Stimulated activated CD4-positive, alpha-beta T cell treated with anti-CD3 and anti-CD28 coated beads, Interleukin-4, amount 100 ng/mL, for 48 hours (primary cell): ENCODE measurements at places on chromosomes 4 and X.

- no peak for DNase-seq
Observed at GRCh38 chr4:155339588-155339987, 37.2 kb downstream of the MAP9 start.

DNA sequence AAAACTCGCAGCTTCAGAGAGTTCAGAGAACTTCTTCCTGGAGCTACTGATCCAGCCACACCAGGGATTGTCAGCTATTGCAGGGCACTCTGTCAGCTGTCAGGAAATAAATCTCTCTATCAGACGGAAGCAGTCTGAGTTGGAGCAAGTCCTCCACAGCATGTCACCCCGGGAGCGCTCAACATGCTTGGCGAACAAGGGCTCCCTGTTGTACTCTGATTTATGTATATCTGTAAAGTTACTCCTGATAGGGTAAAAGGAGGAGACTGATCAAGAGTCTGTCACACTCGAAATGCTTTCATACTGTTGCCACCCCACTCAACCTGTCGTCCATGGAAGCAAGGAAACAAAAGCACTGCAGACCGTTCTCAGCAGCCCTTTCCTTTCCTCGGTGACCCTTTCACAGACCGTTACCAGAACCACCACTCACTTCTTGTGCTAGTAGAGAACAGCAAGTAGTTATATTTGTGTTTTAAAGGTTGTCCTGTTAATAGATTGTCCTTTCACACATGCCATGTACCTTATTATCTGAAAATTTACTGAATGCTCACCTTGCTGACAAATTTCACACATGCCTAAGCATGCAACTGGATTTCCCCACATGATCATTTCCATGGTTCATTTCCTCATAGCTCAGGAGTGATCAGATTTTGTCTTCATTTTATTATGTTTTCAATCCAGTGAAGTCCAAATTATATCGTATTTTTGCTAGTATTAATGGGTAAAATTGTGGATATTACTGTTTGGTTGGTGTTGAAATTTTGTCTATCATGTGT lies 2108.9 kb upstream of the TENM3 start:
- no peak for DNase-seq

GRCh38 chrX:2710041-2710840 lies 19.1 kb downstream of the CD99 start:
- peak; percentile 62 for DNase-seq

- DNase-seq: no peak
Observed at GRCh38 chr4:43457866-43458265, 565.4 kb downstream of the GRXCR1 start.

- no peak for DNase-seq
Observed at GRCh38 chr4:82909326-82909725, 8.8 kb downstream of the THAP9 start.

DNA sequence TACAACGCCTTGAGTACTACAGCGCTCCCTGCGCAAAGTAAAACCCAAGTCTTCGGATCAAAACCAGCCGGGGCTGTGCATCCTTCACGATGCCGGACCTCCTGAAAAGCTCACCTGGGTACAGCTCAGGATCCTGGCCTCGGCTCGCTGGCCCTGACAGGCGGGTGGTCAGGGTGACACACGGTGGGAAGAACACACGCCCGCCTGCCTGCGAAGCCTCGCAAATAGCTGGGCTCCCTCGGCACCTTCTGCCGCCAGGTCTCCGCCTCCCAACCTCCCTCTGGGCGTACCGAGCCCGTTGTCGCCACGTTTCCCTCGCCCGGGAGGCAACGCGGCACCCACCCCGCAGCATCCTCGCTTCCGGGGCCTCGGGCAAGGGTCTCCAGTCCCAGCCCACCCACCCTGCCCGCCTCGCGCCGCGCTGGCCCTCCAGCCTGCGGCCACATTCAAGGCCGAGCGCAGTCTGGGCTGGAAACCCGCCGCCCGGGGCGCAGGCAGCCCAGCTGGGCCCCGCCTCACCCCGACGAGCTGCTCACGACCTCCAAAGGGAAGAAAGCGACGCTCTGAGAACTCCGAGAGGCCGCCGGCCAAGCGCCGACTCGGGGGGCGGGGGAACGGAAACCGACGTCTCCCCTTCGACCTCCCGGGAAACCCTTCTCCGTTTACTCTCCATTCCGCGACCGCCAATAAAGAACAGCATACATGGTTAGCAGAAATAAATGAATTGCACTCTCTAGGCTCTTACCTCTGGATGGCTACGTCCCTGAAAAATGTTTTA lies 511 bp downstream of the PPM1K start:
- DNase-seq: peak; percentile 52

- no peak for DNase-seq
Observed at GRCh38 chrX:101164766-101165590, 54.6 kb upstream of the DRP2 start.

DNA sequence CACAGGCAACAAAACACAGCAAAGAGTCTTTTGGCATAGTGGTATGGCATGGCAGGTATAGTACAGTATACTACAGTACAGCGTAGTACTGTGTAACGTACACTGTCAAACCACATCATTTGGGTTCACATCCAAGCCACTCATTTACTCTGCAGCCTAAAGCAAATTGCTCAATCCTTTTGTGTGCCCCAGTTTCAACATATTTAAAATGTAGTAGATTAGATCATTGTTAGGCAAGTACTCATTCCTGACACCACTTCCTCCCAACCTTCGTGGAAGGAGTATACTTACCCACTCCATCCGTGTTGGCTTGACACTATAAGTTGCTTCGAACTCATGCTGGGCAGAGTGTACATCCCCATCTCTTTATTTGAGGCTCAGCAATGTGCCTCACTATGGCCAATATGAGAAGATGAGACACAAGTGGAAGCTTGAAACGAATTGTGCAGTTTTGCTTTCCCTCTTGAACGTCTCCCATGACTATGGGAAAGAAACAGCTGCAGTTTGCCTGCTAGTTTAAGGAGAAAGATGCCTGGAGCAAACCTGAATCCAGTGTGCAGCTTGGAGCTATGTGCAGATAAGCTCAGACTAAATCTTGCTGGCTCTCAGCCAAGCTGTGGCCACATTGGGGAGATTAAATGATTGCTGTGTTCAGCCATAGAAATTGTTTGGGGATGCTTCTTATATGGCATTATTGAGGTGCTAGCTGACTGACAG lies 85.7 kb upstream of the TBL1X start:
- DNase-seq: no peak

GRCh38 chrX:34491126-34491525 lies 166.0 kb downstream of the TMEM47 start:
- no peak for DNase-seq

DNA sequence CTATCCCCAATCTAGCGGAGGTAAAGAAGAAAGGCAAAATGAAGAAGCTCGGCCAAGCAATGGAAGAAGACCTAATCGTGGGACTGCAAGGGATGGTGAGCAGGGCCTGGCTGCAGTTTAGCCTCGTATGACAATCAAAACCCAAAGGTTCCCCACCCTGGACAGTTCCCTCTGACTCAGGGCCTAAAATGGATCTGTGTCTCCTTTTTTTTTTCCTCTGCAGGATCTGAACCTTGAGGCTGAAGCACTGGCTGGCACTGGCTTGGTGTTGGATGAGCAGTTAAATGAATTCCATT lies 986 bp downstream of the HDAC6 start:
- DNase-seq: no peak

DNA sequence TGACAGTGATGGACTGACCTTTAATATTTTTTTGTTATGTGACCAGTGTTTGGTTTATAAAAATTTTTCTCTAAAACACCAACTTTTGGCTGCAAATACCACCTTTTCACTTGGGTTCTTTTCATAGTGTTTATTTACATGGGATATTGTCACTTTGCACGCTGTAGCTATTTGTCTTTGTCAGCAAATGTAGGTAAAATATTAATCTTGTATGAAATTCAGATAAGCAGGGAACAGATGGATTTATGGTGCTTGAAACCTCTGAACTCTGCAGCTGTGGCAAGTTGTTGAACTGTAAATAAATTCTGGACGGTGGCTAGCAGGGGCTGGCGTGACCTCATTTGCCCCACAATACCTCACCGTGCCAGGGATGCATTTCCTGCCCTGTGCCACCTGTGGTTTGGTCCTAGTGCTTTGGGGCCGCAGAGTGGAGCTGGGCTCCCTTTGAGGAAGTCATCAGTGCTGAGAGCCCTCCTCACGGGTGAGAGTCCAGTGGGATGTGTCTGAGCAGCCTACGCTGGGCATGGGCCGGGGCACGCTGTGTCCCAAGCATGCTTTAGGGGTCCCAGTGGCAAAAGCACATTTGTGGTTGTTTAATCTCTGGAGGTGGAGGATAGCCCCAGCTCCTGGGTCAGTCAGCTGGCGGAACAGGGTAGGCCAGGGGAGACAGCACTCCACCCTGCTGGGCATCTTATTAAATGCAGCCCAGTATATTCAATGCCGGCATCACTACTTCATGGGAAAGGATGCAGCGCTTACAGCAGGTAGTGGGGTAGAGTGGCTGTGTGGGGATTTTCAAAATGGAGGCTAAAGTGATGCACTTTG lies 108.6 kb downstream of the TBL1X start:
- DNase-seq: no peak

- DNase-seq: no peak
Observed at GRCh38 chrX:78331708-78332107, 4.3 kb upstream of the CYSLTR1 start.

- peak; percentile 64 for DNase-seq
Observed at GRCh38 chrX:47581731-47582647, at the start of gene TIMP1. TSS of gene TIMP1 (plus strand) at chrX:47582436. CDS start at chrX:47583416, 980 bp downstream.

- no peak for DNase-seq
Observed at GRCh38 chr4:102345795-102346100, 466 bp upstream of the SLC39A8 start.

GRCh38 chrX:114162068-114162735 lies 421.7 kb upstream of the HTR2C start:
- DNase-seq: no peak

DNA sequence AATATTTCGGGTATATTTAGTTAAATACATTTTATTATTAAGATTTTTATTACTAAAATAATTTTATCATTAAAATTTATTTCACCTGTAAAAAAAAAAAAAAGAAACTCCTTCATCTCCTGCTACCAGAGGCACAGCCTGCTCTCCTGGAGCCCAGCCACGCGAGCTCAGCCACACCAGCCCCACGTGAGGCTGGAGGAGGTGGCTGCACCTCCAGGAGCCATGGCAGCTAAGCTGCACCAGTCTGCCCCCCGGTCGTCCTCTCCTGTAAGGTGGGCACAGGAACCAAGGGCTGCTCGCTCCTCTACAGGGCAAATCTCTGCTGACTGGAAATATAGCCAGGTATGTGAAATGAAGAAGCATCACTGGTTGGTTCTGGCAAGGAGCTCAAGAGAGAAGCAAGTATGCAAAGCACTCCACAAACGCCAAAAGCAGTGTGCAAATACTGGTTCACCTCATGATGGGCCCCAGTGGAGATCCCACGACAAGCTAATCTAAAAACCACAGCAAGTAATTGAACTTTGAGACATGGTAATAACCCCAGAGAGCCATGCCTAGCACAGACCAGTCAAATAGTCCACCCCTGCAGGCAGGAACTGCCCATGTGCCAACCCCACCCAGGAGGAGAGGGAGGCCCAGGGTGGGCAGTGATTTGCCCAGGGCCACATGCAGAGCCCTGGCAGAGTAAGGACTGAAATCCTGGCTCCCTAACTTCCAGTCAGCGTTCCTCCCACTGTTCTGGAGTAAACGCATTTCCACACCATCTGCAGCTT lies 90.1 kb downstream of the WFS1 start:
- DNase-seq: no peak

GRCh38 chr4:40606239-40606767 lies 23.4 kb downstream of the RBM47 start:
- DNase-seq: no peak

DNA sequence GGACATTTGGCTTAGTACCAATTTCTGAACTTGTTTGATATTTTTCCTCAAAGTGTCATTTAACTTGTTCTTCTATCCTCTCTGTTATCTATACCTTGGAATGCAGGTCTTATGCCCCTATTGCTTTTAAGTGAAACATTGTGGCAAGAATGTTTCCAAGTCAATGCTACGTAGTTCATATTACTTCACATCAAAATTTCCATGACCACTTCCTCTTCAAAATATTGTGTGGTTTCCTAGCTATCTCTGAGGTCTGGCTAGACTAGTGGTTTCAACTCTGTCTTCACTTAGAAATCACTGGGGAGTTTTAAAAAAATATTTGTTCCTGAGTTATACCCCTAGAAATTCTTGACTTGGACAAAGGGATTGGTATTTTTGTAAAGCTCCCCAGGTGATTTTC lies 20.2 kb upstream of the RASGEF1B start:
- DNase-seq: no peak

GRCh38 chr4:47465004-47465403 lies 1.5 kb upstream of the COMMD8 start:
- DNase-seq: no peak

GRCh38 chr4:101014417-101014816 lies 332.9 kb downstream of the PPP3CA start:
- DNase-seq: no peak

- no peak for DNase-seq
Observed at GRCh38 chr4:172480471-172480870, 667.3 kb downstream of the GALNTL6 start.

DNA sequence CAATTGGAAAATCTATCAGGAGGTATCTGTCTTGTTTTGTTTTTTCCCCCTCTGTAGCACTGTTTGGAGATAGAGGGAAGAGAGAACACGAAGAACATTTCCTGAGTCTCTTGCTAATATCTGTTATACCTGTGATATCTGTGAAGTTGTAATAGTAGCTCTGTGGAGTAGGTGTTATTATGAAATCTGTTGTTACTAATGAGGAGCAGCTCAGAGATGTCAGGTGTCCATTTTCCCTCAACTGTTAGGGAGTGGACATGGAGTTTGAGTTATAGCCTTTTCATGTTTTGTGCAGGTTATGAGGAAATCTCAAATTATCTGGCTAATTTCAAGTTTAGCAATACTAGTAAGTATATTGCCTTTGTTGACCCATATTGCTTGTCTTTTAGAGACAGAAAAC lies 52.4 kb downstream of the SEC24B start:
- DNase-seq: no peak

- no peak for DNase-seq
Observed at GRCh38 chr4:74335341-74336021, 27.2 kb downstream of the EPGN start.

- DNase-seq: no peak
Observed at GRCh38 chr4:119932277-119932676, 134.4 kb downstream of the MAD2L1 start.

DNA sequence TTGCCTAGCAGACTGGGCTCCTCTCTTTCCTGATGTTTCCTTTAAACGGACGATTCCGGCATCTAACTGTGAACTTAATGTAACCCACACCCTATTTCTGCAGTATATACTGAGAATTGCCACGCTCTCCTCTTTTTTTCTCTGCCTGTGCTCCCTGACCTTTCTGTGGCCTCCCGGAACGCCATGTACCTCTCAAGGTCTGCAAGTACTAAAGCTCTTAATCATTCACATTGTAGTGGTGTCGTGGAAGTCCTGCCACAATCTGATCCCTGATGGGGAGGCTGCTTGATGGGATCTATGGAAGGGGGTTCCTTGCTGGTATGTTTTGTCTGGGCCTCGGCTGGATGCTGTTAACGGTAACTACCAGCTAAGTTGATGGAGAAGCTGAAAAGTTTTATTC lies 302.9 kb upstream of the EPHA5 start:
- DNase-seq: no peak

- DNase-seq: no peak
Observed at GRCh38 chr4:2335729-2336101, 73.8 kb upstream of the MXD4 start.
